Activated CD4-positive, alpha-beta T cell treated with anti-CD3 and anti-CD28 coated beads, Interleukin-2, amount 10 ng/mL, durations not matched to agents 7 days and 5 days (primary cell): ENCODE measurements at places on chromosomes 16 and 17. TPM values are rescaled to one million over a fixed set of nuclear protein-coding genes. Genes with fewer than 3 reads are reported as not detected.

NPIPB13 gene
- 11.4 TPM for total RNA-seq

GRCh38 chr17:10072556-10073425 lies 125.6 kb downstream of the GAS7 start:
- H3K27ac ChIP-seq = no peak overlapping the region
- peaks cover 2% of the 10 kb centered on the region for H3K4me1 ChIP-seq
- H3K4me3 ChIP-seq = no peak overlapping the region
- no peaks in the 10 kb centered on the region for H3K36me3 ChIP-seq
- no peaks in the 10 kb centered on the region for H3K27me3 ChIP-seq

NEUROD2 gene
- total RNA-seq = not detected

NPIPB6 gene
- 1.1 TPM for total RNA-seq

GRCh38 chr17:54063639-54064038 lies 240.9 kb downstream of the KIF2B start:
- no peak overlapping the region for H3K4me3 ChIP-seq
- H3K36me3 ChIP-seq = no peaks in the 10 kb centered on the region
- DNase-seq = no peak
- no peak overlapping the region for H3K27ac ChIP-seq
- no peaks in the 10 kb centered on the region for H3K4me1 ChIP-seq
- no peaks in the 10 kb centered on the region for H3K27me3 ChIP-seq

DNA sequence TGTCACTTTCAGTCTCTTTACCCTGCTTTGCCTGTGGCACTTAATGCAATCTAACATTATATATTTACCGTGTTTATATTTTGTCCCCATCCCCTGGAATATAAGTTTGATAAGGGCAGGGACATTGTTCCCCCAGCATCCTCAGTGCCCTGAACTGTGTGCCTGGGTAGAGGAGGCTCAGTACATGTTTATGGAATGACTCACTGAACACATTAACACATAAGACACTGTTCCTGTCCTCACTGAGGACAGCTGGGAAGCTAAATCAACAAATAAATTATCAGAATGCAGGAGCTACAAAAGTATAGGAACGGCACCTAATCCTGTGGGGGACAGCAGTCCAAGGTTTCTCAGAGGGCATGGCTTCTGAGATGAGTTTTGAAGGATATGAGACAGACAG lies 27.8 kb downstream of the GRIN2A start:
- no peak overlapping the region for H3K4me3 ChIP-seq
- H3K27ac ChIP-seq = no peak overlapping the region
- DNase-seq = no peak
- H3K27me3 ChIP-seq = no peaks in the 10 kb centered on the region

DNA sequence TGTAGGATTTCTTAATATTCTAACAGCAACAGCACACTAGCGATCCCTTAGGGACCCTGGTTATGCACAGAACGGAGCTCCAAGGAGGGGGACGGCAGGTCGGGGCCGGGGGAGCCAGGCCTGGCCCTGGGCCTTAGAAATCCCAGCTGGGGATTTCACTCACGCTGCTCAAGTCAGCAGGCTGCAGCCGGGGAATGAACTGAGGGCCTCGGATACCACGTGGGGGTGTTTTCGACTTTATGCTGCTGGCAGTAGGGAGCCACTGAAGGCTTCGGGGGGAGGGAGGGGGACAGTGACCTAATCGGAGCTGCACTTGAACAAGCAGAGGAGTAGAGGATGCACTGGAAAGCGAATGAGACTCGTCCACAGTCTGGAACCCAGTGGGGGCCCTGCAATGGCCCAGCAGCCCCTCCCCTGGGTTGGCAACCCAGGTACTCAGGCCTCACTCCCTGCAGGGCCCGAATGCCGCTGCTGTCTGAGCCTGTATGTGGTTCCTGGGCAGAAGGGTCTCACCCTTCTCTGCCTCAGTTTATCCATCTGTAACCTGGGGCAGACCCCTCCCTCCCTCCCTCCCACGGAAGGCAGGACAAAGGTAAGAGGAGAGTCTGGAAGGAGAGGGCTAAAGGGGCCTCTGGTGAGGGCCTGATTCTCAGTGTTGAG lies 53.7 kb downstream of the RPH3AL start:
- no peaks in the 10 kb centered on the region for H3K36me3 ChIP-seq
- no peak overlapping the region for H3K4me3 ChIP-seq
- no peaks in the 10 kb centered on the region for H3K27me3 ChIP-seq
- H3K27ac ChIP-seq = no peak overlapping the region
- no peaks in the 10 kb centered on the region for H3K4me1 ChIP-seq

DNA sequence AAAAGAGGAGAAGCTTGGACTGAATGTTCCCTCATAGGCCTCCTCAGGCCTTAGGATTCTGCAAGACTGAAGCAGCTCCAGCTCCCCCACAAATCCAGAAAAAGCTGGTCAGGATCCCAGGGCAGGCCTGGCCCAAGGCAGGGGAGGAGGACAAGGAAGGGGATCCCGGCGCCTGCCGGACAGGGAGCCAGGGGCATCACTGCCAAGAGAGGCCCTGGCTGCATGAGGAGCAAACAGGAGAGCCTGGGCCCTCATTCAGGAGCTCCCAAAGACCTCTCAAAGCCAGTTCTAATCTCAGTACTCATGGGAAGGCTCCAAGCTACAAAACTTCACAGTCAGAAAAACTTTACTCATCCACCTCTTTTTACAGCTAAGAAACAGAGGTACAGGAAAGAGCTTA lies 67.3 kb downstream of the ZNF423 start:
- H3K4me1 ChIP-seq = no peaks in the 10 kb centered on the region
- H3K36me3 ChIP-seq = no peaks in the 10 kb centered on the region
- no peak overlapping the region for H3K27ac ChIP-seq
- no peaks in the 10 kb centered on the region for H3K27me3 ChIP-seq
- no peak for DNase-seq

DNA sequence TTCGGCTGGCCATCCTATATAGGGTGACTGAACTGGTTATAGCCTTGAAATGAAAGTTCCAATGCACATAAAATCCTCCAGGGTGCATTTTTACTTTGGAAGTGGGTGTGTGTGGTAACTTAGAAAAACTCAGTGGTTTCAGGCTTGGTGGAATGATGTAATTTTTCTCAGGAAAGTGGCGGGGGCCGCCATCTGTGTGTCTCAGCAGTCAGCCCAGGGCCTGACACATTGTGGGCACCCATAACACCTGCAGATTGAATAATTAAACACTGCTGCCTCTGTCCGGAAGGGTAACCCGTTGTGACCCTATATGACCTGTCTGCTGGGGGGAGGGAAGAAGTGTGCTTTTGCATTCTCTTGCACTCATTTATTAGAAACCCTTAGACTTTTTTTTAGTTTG lies 2.2 kb upstream of the PDP2 start:
- H3K27me3 ChIP-seq = no peaks in the 10 kb centered on the region
- no peak overlapping the region for H3K4me3 ChIP-seq
- H3K36me3 ChIP-seq = peaks cover 2% of the 10 kb centered on the region
- peak overlapping the region; percentile 42 for H3K27ac ChIP-seq

DNA sequence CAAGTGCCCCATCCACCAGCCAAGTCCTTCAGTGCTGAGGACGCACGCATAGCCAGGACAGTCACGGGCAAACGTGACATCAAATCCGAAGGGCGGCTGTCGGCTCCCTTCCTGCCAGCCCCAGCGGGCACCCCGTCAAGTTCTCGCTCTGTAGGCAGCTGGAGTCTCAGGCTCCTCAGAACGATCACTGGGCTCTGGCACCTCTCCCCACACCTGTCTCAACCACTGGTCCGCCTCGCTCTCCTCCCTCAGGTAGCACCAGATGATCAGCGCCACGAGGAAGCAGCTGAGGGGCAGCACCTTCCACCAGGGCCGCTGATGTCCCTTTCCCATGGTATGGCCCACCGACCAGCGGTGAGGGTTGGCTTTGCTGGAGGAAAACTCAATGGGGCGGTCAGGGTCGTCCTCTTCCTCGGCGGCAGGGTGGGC lies 422 bp downstream of the UQCC4 start:
- peaks cover 39% of the 10 kb centered on the region for H3K4me1 ChIP-seq
- H3K36me3 ChIP-seq = peaks cover 9% of the 10 kb centered on the region
- H3K27me3 ChIP-seq = no peaks in the 10 kb centered on the region
